Heart right ventricle (tissue), 16 donors: ENCODE measurements at places on chromosomes 1 and 21. TPM values are rescaled to one million over a fixed set of nuclear protein-coding genes. Genes with fewer than 3 reads are reported as not detected.

GRCh38 chr1:6497215-6497866 is 5.9 kb upstream of the PLEKHG5 start:
- peak overlapping the region; percentile 55 for H3K4me3 ChIP-seq
- no peak for DNase-seq
- H3K27me3 ChIP-seq = no peaks in the 10 kb centered on the region
- H3K36me3 ChIP-seq = no peaks in the 10 kb centered on the region

GRCh38 chr1:81756872-81757271 is 43.9 kb upstream of the ADGRL2 start:
- no peaks in the 10 kb centered on the region for H3K36me3 ChIP-seq
- peaks cover 5% of the 10 kb centered on the region for H3K4me1 ChIP-seq
- H3K27me3 ChIP-seq = no peaks in the 10 kb centered on the region
- no peak overlapping the region for H3K27ac ChIP-seq
- DNase-seq = no peak

GRCh38 chr1:172770071-172770470 is 111.2 kb downstream of the FASLG start:
- H3K27ac ChIP-seq = no peak overlapping the region
- no peaks in the 10 kb centered on the region for H3K27me3 ChIP-seq
- H3K4me1 ChIP-seq = no peaks in the 10 kb centered on the region
- H3K36me3 ChIP-seq = no peaks in the 10 kb centered on the region

The CA6 gene
- total RNA-seq = not detected

The CLCA1 gene
- total RNA-seq = not detected

The ABCB10 gene
- total RNA-seq = 13.5 TPM
